ENCODE measurements at places on chromosomes 2 and 18. TPM values are rescaled to one million over a fixed set of nuclear protein-coding genes. Genes with fewer than 3 reads are reported as not detected.

GRCh38 chr2:190835303-190835930 lies 45.2 kb upstream of the GLS start:
- DNase-seq, result no peak

DNA sequence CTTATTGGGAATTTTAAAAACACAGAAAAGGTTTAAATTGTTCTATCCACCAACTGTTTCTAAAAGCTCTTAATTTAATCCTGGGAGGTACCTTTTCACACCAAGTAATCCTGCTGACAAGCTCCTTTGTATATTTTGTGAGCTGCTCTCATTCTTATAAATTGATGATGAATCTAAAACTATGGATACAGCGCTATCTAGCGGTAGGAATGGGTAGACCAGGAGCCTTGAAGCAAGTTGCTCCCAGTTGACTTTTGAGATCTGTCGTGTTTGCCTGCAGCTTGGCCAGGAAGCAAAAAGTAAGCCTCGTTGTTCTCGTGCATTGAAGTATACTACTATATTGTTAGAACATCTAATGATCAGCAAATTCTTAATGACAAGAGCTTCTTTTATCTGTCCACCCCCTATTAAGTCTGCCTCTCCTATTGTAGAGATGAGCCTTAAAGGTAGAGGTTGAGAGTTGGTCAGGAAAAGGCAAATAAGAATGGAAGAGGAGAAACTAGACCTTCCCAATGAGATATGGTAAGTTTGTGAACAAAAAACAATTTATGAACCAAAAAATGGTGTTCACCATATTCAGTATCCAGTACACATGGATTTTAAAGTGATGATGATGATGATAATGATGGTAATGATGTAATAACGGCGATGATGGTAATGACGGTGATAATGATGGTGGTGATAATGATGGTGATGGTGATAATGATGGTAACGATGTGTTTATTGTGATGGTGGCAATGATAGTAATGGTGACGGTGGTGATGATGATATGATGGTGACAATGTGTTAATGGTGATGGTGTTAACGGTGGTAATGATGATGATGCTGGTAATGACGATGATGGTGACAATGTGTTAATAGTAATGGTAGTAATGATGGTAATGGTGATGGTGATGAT lies 212.1 kb upstream of the NCKAP5 start:
- peak; percentile 65 for DNase-seq

GRCh38 chr2:230457073-230457768 lies 41.2 kb downstream of the SP100 start:
- DNase-seq, result no peak

- DNase-seq, result no peak
Measured at GRCh38 chr2:37615804-37616676, 55.4 kb downstream of the CDC42EP3 start.

GRCh38 chr2:64173156-64174135 lies 29.2 kb upstream of the PELI1 start:
- no peak for DNase-seq

DNA sequence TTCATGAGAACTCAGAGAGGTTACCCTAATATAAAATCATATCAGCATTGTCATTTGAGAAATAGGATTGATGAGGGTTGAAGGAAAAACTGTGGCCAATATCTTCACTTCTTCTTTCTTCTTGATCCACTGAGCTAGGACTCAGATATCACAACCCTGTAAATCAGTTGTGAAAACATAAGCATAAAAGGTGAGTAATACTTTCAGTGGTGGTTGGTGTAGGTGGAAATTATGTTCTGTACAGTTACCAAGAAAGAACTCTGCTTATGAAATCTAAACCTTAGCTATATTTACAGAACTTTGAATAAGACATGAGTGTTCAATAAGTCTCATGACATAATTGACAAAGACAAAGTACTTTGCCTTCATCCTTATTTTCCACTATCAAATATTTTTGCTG lies 56.3 kb downstream of the PAX3 start:
- DNase-seq, result no peak

- DNase-seq, result no peak
Measured at GRCh38 chr2:107961395-107961794, 24.9 kb upstream of the SLC5A7 start.

GRCh38 chr2:69642709-69643601 lies 584 bp downstream of the AAK1 start:
- DNase-seq, result peak; percentile 81

RAB6C gene
- not detected for total RNA-seq

LHCGR gene
- 1.5 TPM for total RNA-seq

HAAO gene
- 7.0 TPM for total RNA-seq

PPP1CB gene
- 241 TPM for total RNA-seq

CAPN14 gene
- 0.49 TPM for total RNA-seq

FOXD4L1 gene
- total RNA-seq, result not detected

TMEM150A gene
- 3.3 TPM for total RNA-seq

Measured in skin of body (tissue), 3 donors.